CD4-positive, alpha-beta T cell treated with Interleukin-17A for 4 hours (primary cell): ENCODE measurements at places on chromosomes 6 and 20.
A peak's percentile ranks its signal among the peaks of the same experiment; 100 is the strongest.

DNA sequence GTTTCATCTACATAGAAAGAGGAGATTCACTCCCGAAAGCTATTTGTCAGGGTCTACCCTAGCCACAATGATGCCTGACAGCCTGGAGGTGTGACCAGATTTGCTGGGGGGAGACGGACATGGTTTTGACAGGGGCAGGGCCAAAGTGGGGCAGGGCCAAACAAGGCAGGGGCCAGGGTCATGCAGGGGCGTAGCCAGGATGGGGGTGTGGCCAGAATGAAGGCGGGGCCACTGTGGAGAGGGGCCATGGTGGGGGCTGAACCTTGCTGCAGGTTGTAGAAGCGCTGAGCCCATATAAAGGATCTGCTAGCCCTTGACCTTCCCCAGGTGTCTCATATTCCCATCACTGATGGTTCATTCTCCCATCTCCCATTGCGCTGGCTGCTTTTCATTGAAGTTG, 184.1 kb upstream of the SULF2 start:
- DNase-seq, result no peak

DNA sequence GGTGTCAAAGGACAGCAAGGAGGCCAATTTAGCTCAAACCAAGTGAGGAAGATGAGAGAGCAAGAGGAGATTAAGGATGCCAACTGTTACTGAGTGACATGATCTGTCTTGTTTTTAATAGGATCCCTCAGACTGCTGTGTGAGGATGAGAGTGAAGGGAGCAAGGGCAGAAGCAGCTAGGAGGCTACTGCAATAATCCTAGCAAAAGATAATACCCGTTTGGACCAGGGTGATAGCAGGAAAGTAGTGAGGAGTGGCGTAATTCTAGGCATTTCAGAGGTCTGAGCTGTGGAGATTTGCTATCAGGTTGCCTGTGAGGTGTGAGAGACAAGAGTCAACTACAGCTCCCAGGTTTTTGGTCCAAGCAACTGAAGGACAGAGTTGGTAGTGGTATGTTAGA, 14.7 kb downstream of the UBE2V1 start:
- no peak for DNase-seq

DNA sequence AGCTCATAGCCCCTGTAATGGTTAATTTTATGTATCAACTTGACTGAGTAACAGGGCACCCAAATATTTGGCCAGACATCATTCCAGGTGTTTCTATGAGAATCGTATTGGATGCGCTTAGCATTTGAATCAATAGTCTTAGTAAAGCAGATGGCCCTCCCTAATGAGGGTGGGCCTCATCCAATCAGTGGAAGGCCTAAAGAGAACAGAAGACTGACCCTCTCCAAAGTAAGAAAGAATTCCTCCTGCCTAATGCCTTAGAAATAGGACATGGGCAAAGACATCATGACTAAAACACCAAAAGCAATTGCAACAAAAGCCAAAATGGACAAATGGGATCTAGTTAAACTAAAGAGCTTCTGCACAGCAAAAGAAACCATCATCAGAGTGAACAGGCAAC, 352.5 kb upstream of the SASH1 start:
- no peak for DNase-seq

DNA sequence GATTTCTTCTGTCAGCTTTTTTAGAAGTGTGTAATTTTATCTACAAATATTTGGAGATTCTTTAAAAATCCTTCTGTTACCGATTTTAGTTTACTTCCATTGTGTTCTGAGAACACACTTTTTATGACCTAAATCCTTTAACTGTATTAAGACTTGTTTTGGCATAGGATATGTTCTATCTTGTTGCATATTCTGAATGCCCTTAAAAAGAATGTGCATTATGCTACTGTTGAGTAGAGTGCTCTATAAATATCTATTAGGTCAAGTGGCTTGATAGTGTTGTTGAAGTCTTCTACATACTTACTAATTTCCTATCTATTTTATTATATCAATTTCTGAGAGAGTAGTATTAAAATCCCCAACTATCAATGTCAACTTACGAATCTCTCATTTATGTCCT, 502.2 kb downstream of the MAFB start:
- no peak for DNase-seq

- DNase-seq, result no peak
Observed at GRCh38 chr20:34566978-34567891, 8.7 kb downstream of the MAP1LC3A start.

DNA sequence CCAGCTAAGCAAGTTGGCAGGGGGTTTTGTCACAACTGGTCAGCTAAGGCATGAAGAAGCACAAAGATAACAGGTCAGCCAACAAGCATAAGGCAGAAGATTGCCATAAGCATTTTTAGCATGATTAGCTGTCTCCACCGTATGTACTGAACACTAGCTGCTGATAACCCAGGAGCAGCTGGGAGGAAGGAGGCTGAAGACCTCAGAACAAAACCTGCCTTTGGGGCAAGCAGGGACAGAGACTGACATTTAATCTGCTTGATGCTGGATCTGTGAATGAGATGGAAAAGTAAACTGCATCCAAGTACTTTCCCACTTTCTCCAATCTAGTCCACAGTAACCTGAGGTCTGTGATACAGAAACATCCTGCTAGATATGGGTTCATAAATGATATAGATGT, 353.0 kb upstream of the MAP3K7 start:
- DNase-seq, result no peak

- no peak for DNase-seq
Observed at GRCh38 chr6:167338541-167339117, 13.7 kb downstream of the TTLL2 start.

GRCh38 chr20:58293453-58293852, 16.1 kb upstream of the RAB22A start:
- no peak for DNase-seq

GRCh38 chr6:52364480-52365166, 2.7 kb downstream of the PAQR8 start:
- no peak for DNase-seq

GRCh38 chr20:53899351-53900167, 170.8 kb downstream of the BCAS1 start:
- peak; percentile 82 for DNase-seq

DNA sequence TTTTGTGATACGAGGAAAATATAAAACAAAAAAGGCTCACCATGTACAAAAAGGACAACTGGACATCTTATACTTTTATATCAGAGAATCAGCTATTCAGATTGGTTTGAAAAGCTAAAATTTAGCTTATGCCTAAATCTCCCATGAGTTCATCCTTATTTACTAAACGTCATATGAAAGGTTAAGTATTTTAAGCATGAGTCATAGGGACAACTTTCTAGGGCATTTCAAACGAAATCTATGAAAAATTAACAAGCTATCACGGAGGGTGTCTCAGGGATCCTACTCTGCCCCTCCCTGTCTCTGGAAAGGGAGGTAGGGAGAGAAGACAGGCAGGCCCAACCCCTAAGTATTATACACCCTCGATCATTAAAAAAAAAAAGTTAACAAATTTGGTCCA, 124.1 kb upstream of the LOC128125822 start:
- DNase-seq, result no peak

- peak; percentile 54 for DNase-seq
Observed at GRCh38 chr6:118650582-118651281, 659 bp downstream of the CEP85L start.

DNA sequence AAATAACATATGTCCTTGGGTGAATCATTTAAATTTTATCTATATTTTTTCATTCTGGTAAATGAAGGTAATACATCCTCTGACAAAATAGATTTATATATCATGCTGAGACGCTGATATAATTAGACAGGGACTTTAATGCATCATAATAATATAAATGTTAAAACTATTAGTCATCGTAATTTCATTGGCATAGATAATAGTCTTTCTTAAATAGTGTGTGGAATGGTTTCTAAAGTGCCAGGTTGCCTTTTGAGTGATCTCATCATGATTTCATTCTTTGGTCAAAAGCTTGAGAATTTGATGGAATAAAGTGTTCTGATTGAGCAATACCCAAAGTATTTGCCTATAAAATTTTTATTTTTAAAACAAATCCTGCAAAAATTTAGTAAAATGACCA, 43.2 kb upstream of the BMP5 start:
- no peak for DNase-seq

DNA sequence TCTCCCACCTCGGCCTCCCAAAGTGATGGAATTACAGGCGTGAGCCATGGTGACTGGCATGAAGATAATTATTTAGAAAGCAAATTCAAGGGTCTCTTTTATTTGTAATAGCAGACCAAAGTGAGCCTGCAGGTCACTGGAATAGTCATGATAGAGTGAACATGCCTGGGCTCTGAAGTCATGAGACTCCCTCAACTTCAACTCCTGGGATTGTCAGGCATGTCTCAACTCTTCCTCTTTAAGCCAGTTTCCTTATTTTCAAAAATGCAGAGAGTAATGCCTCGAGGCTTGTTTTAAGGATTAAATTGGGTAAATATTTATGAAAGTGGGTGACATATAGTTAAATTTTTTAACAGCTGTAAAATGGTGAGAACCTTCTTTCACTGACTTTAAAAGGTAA, 22.7 kb upstream of the HECA start:
- no peak for DNase-seq

GRCh38 chr20:9200620-9201019, 131.7 kb downstream of the PLCB4 start:
- no peak for DNase-seq

GRCh38 chr6:100889351-100889750, 8.2 kb upstream of the ASCC3 start:
- DNase-seq, result no peak

- DNase-seq, result no peak
Observed at GRCh38 chr6:69820438-69820837, 23.6 kb upstream of the LMBRD1 start.

DNA sequence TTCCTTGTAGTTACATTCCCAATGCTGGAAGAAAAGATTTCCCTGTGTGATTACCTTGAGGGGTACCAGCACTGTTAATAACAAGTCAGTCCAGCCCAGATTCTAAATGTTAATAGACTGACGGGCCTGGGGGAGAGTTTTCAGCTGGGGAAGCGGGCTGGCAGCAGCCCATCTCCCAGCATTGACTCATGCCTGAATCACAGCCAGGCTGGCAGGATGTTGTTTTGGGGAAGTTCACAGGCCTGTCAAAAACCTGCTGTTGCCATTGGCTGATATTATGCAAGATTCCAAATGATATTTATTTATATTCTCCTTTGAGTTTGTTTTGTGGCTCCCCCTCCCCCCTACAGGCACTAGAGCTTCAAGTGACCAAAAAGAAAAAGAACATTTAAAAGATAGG, 213.9 kb upstream of the CNR1 start:
- no peak for DNase-seq

DNA sequence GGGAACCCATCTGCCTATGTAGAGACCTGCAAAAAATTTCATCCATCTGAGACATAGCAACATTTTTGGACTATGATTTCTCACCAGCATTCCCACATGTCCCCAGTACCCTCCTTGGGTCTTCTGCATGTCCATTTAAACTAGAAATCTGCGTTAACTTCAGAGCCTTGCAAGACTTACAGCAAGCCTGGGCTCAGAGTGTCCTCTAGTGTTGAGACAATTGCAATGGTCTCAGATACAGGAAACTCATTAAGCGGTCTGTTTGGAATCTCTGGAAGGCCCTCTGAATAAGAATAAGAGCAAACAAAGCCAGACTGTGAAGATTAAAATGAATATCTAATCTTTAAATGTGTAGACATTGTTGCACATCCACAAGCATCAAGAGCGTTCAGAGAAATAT, 20.5 kb upstream of the PI3 start:
- DNase-seq, result no peak

DNA sequence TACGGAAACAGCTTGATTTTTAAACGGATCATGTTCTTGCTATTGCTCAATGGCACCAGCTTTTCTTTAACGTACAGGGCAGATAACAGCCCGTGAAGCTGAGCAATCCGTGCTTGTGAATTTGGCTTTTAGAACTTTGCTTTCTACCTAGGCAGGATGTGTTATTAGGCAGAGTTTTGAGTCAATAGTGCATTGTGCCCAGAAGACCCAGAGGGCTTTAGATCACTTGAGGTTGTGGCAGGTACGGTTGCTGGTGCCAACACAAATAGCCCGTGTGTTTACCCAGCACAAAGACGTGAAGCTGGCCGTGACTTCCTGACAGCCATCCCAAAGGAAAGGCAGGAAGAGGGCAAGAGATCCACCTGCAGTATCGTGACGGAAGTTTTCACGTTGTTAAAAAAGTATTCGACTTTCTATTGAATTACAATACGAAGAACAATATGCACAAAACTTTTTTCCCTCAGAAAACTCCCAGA, 117.4 kb upstream of the FRMD1 start:
- no peak for DNase-seq

GRCh38 chr6:99607416-99608036, 893 bp downstream of the PRDM13 start:
- DNase-seq, result no peak

DNA sequence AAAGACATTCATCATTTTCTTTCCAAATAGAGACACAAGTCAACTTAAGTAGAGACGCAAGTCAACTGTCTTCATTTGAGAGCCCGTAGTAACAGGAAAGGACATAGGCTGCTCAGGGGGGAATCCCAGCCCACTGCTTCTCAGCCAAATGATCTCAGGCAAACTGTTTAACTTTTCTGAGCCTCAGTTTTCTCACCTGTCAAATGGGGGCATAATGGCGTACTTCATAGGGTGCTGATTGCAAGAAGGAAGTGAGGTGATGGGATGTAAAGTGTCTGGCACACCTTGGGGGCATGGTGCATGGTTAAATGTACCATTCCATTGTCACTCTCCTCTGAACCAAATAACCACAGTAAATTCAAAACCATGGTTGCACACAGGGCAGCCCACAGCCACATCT, 96.5 kb downstream of the EYA2 start:
- DNase-seq, result no peak

DNA sequence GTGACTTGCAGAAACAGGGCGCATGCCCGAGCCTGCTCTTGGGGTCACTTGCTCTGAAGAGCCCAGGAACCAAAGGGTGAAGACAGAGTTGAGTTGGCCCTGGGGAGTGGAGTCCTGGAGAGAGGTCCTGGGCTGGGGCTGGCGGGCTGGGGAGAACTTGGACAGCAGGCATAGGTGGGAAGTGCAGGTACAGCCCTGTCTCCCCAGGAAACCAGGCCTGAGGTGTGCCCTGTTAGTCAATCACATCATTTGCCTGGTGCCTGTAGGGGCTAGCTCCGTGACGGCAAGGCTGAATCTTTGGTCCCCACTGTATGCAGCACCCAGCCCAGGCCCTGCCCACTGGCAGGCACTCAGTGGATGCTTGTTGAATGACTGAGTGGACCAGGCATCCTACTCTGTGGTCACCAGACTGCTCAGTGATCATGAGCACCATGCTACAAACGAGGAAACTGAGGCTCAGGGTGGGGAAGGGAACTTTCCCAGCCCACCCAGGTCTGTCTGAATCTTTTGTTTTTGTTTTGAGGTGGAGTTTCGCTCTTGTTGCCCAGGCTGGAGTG, 15.6 kb upstream of the NOL4L start:
- DNase-seq, result no peak

DNA sequence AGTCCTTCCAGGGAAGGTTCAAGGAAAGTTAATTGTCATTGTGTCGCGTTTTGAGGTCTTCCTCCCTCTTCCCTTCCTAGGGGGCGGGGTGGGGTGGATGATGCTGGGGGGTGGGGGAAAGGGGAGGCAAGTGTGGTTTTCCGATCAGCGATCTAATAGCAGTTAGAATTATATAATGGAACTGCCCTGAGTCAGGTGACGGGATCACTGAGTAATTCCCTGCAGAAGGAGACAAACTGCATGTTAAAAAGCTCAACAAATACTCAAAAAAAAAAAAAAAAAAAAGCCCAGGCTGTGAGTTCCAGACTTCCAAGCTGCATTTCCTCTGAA, 240.4 kb downstream of the PHACTR1 start:
- no peak for DNase-seq

GRCh38 chr20:3727401-3728021, 5.0 kb upstream of the HSPA12B start:
- no peak for DNase-seq

- DNase-seq, result no peak
Observed at GRCh38 chr6:41654698-41655151, 16.5 kb downstream of the MDFI start.
